ENCODE measurements at places on chromosomes 5 and 9. TPM values are rescaled to one million over a fixed set of nuclear protein-coding genes. Genes with fewer than 3 reads are reported as not detected.

- H3K36me3 ChIP-seq, result no peaks in the 10 kb centered on the region
- peaks cover 9% of the 10 kb centered on the region for H3K27me3 ChIP-seq
- H3K27ac ChIP-seq, result no peak overlapping the region
- peaks cover 8% of the 10 kb centered on the region for H3K4me1 ChIP-seq
- DNase-seq, result no peak
These were observed 118.0 kb downstream of the VAV2 start for GRCh38 chr9:133874060-133874657.

DNA sequence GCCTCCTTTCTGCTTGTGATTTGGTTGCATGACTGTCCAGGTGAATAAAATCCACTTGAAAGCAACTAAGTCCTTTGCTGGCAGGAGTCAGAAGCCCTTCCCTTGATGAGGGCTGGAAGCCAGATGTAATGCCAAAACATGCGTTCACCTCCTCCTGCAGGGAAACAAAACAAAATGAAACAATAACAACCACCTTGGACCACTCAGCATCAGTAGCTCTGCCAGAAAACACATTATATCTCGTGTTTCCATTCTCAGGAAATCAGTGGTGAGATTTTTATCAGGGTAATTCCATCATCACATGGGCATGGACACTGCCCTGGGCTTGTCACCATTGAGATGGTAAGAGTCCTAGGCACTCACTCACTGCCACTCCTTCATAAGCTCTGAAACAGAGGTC lies 350.3 kb upstream of the ACTBL2 start:
- no peak overlapping the region for H3K4me3 ChIP-seq
- no peaks in the 10 kb centered on the region for H3K36me3 ChIP-seq
- DNase-seq, result no peak
- no peaks in the 10 kb centered on the region for H3K27me3 ChIP-seq

DNA sequence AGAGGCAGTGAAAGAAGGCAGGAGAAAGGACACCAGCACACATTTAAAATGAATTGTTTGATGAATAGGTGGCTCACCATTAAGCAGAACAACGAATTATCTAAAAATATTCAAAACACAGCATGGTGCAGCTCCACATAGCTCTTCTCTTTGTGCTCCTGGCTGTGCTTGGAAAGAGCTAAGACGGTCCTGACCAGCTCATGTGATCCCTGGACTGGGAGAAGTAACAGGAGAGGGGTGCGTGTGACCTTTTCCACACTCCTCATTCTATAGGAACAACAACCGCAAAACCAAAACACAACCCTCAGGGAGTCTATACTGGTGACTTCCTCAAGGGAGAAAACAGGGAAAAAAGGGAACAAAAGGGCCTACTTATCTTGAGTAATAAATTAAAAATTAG lies 140.5 kb downstream of the DIRAS2 start:
- H3K27ac ChIP-seq, result no peak overlapping the region
- no peaks in the 10 kb centered on the region for H3K36me3 ChIP-seq
- H3K27me3 ChIP-seq, result peaks cover 15% of the 10 kb centered on the region
- no peak overlapping the region for H3K4me3 ChIP-seq

DNA sequence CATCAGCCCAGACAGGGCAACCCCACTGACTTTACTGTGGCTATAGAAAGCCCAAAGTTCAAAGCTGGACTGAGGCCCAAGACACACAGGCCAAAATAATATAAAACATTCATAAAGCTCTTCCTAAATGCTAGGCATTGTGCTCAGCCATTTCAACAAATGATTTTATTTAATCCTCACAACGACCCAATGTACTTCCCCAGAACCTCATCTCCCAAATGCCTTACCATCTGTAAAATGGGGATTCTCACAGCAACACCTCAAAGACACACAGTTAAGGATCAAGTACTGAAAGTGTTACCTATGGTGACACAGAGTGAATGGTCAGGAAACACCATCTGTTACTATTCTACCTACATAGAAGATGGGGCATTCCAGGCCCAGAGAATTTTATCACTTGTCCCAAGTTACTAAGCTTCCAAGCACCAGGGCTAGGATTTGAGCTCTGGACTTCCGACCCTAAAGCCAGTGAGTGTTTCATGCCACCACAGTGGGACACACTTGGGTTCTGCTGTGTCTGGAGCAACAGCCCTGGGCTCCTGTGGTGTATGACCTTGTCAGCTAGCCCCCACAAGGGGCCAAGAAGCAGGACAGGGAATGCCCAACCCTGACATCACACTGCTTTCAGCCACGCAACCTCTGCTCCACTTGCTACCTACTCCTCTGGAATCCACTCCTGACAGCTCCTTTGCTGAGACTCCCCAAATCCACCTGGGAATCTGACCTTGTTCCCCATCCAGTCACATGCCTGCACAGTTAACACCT lies 15.1 kb downstream of the SHB start:
- no peak for DNase-seq
- H3K4me1 ChIP-seq, result no peaks in the 10 kb centered on the region
- H3K27me3 ChIP-seq, result no peaks in the 10 kb centered on the region
- H3K27ac ChIP-seq, result no peak overlapping the region

GRCh38 chr9:129724456-129725190 lies 28.2 kb downstream of the PTGES start:
- H3K36me3 ChIP-seq, result no peaks in the 10 kb centered on the region
- no peak overlapping the region for H3K4me3 ChIP-seq
- H3K27me3 ChIP-seq, result no peaks in the 10 kb centered on the region
- no peak for DNase-seq
- no peak overlapping the region for H3K27ac ChIP-seq

DNA sequence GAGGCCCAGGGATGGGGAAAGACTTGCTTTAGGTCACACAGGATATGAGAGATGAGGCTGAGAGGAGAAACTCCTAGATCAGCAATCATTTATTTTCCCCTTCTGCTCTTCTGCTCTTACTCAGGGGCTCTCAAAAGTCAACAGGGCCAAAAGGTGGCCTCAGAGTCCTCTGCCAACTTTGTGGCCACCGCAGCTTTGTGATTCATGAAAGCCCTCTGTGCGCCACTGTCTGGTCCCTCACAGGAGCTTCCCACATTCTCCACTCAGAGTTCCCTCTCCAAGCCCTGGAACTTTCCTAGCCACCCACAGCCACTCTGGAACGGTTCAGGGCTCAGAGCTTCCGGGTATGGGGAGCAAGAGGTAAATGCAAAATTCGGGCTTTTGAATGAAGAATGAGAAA lies 82.4 kb downstream of the COL27A1 start:
- peaks cover 9% of the 10 kb centered on the region for H3K27me3 ChIP-seq
- no peak overlapping the region for H3K27ac ChIP-seq
- DNase-seq, result no peak
- H3K4me1 ChIP-seq, result no peaks in the 10 kb centered on the region
- no peak overlapping the region for H3K4me3 ChIP-seq

DNA sequence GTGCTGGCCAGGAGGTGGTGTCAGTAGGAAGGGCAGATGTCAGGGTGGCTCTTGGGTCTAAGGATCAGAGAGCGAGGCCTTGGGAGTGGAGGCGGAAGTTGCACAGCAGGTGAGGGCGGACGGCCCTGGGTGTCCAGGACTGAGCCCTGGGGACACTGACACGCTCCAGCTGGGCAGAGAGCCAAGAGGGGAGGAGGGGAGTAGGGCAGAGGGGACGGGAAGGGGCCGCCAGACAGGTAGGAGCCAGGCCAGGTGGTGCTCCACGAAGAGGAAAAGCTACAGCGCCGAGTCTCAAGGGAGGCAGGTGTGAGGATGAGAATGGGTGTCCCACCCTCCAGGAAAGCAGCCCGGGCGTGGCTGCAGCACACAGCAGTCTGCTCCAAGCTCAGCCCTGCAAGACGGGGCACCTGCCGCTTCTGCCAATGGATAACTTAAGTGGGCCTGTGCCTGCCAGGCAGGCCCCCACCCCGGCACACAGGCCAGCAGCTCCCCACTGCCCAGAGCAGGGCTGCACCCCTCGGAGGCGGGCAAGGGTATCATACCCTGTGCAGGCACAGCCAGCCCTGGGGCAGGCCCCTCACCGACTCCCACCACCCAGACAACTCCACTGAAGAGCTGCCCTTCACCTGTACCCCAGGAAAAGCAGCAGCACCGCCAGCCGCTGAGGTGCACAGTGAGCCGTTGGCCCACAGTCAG lies 4.9 kb downstream of the TPRN start:
- H3K4me3 ChIP-seq, result no peak overlapping the region
- no peak overlapping the region for H3K27ac ChIP-seq
- H3K36me3 ChIP-seq, result no peaks in the 10 kb centered on the region
- peaks cover 4% of the 10 kb centered on the region for H3K4me1 ChIP-seq

PLAC8L1 gene
- not detected for total RNA-seq

GRCh38 chr5:75716715-75717081 lies 539 bp downstream of the POC5 start:
- peaks cover 22% of the 10 kb centered on the region for H3K36me3 ChIP-seq
- no peak for DNase-seq
- peak overlapping the region; percentile 99 for H3K4me3 ChIP-seq
- peak overlapping the region; percentile 99 for H3K27ac ChIP-seq
- H3K27me3 ChIP-seq, result peaks cover 3% of the 10 kb centered on the region

GRCh38 chr9:93567271-93567959 lies 9.0 kb upstream of the PHF2 start:
- no peak for DNase-seq
- peak overlapping the region; percentile 86 for H3K27ac ChIP-seq
- H3K27me3 ChIP-seq, result no peaks in the 10 kb centered on the region
- H3K36me3 ChIP-seq, result peaks cover 30% of the 10 kb centered on the region
- H3K4me3 ChIP-seq, result peak overlapping the region; percentile 86

DNA sequence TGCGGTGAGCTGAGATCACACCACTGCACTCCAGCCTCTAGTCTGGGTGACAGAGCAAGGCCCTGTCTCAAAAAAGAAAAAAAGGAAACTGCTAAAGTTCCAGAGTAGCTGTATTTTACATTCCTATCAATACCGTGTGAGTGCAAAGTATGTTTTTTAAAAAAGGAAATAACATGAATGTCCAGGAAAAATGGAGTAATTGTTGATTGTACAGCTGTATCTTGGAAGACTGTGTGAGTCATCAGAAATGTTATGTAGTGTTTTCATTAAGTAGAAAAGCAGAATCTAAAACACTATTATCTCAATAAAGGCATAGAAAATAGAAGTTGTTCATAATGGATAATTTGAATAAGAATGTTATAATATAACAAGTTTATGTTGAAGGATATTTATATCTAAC lies 53.9 kb downstream of the ZCCHC7 start:
- H3K4me1 ChIP-seq, result peaks cover 10% of the 10 kb centered on the region
- DNase-seq, result no peak
- H3K27me3 ChIP-seq, result no peaks in the 10 kb centered on the region
- H3K4me3 ChIP-seq, result no peak overlapping the region

DNA sequence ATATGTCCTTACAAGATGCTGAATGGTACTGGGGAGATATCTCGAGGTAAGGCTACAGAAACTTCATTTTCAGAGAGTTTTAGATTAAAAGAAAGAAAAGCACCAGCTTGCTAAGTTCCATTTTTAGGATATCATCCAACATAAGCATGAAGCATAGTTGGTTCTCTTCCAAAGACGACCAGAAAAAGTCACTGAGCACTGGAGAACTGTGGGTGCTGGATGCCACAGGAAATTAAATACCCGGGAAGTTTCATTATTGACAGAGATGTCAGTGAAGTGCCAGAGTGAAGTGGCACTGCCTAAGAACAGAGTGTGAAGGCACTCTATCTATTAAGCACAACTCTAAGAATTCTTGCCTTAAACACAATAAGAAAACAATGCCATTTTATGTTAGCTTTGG lies 76.8 kb downstream of the PIK3R1 start:
- no peaks in the 10 kb centered on the region for H3K27me3 ChIP-seq
- H3K36me3 ChIP-seq, result peaks cover 38% of the 10 kb centered on the region
- H3K4me1 ChIP-seq, result peaks cover 45% of the 10 kb centered on the region
- peak overlapping the region; percentile 49 for H3K27ac ChIP-seq
- DNase-seq, result no peak
